HCT116 (cell line): ENCODE measurements at places on chromosomes 1 and 21.

GRCh38 chr1:219296430-219297355 lies 123.0 kb downstream of the LYPLAL1 start:
- DNase-seq: no peak

GRCh38 chr1:235624721-235625333 lies 24.8 kb downstream of the GNG4 start:
- DNase-seq: no peak

DNA sequence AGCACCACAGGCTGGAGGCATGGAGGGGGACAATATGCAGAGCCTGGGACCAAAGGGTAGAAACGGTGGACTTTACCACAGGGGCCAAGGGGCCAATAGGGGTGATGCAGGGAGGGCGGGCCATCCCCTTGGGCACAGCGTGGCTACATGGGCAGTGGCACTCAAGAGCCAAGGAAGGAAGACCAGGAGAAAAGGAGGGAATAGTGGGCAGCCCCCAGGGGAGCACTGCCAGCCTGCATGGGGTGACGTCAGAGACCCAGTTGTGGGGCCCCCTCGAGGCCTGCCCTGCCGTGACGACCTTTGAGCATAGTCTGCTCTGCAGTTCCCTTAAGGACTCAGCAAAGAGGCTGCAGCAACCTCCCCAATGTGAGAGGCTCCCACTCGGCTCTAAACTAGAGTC lies 95.5 kb upstream of the TMPRSS2 start:
- DNase-seq: no peak

DNA sequence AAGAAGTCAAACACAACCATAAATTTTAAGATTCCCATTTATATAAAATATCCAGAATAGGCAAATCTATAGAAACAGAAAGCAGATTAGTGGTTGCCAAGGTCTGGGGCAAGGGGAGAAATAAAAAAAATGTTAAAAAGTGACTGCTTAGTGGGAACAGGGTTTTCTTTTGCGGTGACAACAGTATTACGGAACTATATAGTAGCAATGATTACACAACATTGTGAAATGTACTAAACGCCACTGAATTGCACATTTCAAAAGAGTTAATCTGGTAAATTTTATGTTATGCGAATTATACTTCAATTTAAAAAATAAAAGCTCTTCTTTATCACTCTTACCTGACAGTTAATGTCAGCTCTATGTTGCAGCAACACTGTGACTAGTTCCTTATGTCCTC lies 105.2 kb downstream of the ACBD6 start:
- DNase-seq: no peak

- no peak for DNase-seq
These were observed 90.1 kb downstream of the OMA1 start for GRCh38 chr1:58456470-58456869.
